ENCODE measurements at places on chromosomes 7 and 10. TPM values are rescaled to one million over a fixed set of nuclear protein-coding genes. Genes with fewer than 3 reads are reported as not detected.

- peak; percentile 74 for DNase-seq
These were observed 30.2 kb upstream of the ANKRD2 start for GRCh38 chr10:97542169-97543024.

DNA sequence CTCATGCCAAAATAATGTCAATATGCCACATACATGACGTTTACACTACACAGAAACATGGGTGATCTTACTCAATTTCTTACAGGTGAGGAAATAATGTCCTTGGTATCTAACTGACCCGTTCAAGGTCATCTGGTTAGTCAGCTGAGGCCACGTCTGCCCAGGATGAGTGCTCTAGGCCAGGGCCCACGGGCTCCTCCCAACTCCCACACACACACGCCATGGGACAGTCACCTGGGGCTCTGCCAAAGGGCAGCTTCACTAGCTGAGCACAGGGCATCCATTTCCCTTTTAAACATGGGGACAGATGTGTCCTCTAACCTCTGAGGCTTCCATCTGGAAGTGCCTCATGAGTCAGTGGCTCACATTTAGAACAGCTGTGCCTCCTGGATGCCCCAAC, 123.9 kb downstream of the TNS3 start:
- DNase-seq: no peak

DNA sequence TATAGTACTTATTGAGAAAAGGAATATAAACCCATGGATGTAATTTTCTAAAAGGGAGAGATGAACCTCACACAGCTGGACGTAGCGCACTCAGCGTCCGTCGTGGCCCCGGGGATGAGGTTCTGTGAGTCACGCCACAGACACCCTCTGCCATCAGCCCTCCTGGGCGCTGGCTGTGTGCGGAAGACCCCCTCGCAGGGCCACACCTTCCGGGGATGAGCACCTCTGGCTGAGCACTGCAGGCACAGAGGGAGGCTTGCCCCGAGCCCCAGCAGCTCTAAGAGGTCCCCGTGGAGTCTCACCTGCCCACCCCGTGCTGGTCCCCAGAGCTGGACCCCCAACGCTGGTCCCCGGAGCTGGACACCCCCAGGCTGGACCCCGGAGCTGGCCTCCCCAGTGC, 215.8 kb downstream of the PTPRN2 start:
- no peak for DNase-seq

- no peak for DNase-seq
These were observed 51.9 kb downstream of the AOC1 start for GRCh38 chr7:150904011-150904909.

The VWA2 gene
- total RNA-seq: 0.48 TPM

The MMD2 gene
- not detected for total RNA-seq

DNA sequence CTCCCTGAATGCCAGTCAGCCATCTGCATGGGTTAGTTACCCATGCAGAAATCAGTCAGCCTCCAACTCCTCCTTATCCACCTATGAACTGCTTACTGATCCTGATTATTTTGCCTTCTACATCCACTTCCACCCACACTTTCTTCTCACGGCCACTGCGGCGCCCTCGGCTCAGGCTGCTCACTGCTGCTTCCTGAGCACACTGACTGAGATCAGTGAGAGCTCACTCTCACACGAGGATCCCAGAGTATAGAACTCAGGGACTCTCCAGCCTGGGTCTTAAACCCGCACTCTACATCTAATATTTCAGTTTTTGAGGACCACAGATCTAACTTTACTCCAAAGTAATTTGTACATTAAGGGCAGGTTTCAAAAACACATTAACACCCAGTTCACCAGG, 64.4 kb downstream of the GRB10 start:
- DNase-seq: no peak

The C10orf62 gene
- total RNA-seq: 0.33 TPM

The SAP25 gene
- total RNA-seq: 0.96 TPM

The CALHM1 gene
- not detected for total RNA-seq

DNA sequence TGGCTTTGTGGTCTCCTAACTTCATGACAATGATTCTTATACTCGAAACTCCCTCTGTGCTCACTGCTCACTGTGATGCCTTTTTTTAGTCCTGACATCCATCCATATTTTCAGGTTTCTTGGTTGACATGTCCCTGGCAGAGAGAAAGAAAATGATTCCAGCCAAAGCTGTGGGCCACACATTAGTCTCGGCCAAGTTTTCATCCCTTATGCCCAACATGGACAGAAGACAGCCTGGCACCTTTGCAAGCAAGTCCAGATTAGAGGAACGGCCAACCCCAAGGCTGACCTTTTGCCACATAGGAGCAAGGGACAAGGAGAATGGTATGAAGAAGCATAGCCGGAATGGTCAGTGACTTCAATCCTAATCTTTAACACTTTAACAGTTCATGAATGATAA, 8.7 kb upstream of the OPALIN start:
- no peak for DNase-seq

The TCF7L2 gene
- total RNA-seq: 33.1 TPM

- DNase-seq: no peak
These were observed 57.0 kb downstream of the P4HA1 start for GRCh38 chr10:73039635-73040034.

DNA sequence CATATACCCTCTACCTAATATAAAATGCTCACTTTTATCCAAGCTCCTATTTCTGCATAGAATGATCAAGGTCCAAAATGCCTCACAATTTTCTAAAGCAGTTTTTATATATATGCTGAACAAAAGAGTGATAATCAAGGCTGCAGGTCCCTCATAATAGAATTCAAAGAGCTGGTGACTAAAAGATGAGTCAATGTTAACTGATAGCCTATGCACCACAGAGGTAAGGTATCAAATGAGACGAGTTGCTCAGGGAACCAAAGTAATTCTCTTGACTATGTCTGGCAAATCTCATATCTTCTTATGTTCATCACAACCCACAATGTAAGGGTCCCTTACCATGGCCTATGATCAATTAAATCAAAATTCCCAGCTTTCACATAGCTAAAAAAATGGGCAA, 15.2 kb downstream of the PDZD8 start:
- no peak for DNase-seq

GRCh38 chr10:1211844-1212570, 155.8 kb downstream of the WDR37 start:
- DNase-seq: no peak

- no peak for DNase-seq
These were observed 87.7 kb upstream of the PRKCQ start for GRCh38 chr10:6667679-6668270.

DNA sequence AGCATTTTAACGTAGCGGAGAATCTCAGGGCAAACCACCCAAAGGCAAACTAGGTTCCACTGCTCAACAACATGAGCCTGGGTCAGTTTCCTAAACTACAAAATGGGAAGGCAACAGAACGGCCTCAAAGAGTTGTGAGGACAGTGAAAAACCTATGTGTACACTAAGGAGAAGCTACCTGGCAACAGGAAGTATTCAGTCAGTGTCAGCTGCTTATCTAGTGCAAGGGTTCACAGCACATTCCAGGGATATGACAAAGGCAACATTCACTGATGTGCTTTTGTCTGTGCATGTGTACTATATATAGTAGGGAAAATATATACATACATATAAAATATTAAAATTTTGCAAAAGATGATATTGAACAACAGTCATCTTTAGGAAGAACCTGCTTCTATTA, 17.2 kb downstream of the NUDCD3 start:
- no peak for DNase-seq

GRCh38 chr10:119500123-119500795, 42.3 kb downstream of the RGS10 start:
- no peak for DNase-seq

- no peak for DNase-seq
These were observed 370.4 kb downstream of the HGF start for GRCh38 chr7:81399471-81399870.

GRCh38 chr7:20340839-20341238, 10.1 kb downstream of the ITGB8 start:
- peak; percentile 90 for DNase-seq

The DMBT1 gene
- total RNA-seq: not detected

- DNase-seq: no peak
These were observed 49.5 kb downstream of the IKZF1 start for GRCh38 chr7:50353894-50354595.

- no peak for DNase-seq
These were observed 138.3 kb downstream of the CCDC71L start for GRCh38 chr7:106522696-106523095.

The GRM8 gene
- total RNA-seq: not detected

- no peak for DNase-seq
These were observed 530.8 kb upstream of the IGFBP3 start for GRCh38 chr7:46451846-46452245.

- DNase-seq: no peak
These were observed 6.0 kb downstream of the PPIA start for GRCh38 chr7:44802418-44803025.

GRCh38 chr10:28601012-28601411, 68.1 kb downstream of the WAC start:
- DNase-seq: no peak

The ABCB8 gene
- total RNA-seq: 14.7 TPM

DNA sequence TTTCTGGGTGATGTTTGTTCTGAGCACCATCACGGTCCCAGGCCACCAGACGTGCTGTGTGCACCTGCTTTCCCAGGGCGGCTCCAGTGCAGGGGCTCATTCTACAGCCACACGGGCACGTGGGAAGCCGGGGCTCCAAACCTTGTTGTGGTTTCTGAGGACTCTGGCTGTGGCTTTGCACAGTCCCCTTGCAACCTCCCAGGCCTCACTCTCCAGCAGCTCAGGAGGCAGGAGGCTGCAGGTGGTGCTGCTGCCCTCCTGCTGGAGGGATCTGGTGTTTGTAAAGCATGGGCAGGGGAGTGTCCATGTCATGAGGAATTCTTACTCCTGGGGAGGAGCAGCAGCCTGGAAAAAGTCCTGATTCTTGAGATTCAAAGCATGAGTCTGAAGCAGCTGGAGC, 54.3 kb downstream of the INSYN2A start:
- no peak for DNase-seq

DNA sequence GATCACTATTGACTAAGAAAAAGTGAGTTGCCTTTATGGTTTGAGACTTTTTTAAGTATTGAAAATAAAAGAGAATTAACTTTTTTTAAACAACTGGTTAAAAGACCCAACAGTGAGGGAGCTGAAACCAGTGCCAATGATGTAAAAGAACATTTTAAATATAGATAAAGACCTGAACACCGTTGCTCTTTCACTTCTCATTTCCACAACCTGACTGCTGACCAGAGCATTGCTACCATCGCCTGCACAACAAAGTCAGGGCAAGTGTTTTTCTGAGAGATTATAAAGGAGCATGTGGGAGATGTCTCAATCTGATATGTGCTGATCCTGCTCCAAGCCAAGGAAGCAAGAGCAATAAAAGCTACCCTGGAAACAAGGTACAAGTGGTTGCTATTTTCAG, 34.7 kb downstream of the IMMP2L start:
- no peak for DNase-seq

The OPN1SW gene
- not detected for total RNA-seq

The OR6V1 gene
- total RNA-seq: not detected

The ADD3 gene
- 347 TPM for total RNA-seq

- DNase-seq: no peak
These were observed 62.6 kb downstream of the MEST start for GRCh38 chr7:130554481-130554880.

The FKBP6 gene
- total RNA-seq: not detected

The ZDHHC6 gene
- 32.1 TPM for total RNA-seq

DNA sequence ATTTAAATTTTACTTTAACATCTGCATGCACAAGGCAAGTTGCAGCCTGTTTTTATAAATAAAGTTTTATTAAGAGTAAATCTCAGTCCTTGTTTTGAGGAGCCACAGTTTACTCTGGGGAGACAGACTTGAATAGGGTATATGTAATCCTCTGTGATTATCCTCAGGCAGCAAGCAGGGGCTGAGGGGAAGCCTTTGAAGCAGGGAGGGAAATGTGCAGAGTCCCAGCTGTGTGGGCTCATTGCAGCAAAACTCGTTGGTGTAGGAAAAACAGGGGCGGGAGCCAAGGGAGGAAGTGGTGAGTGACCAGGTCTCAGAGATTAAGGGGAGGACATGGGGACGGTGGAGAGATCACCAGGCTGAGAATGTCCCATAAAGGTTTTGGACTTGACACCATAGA, 34.3 kb upstream of the SMC3 start:
- no peak for DNase-seq

- DNase-seq: no peak
These were observed 786.6 kb downstream of the LRMDA start for GRCh38 chr10:76218035-76218434.

The C10orf105 gene
- 0.29 TPM for total RNA-seq

GRCh38 chr7:66359656-66360211, 154.6 kb downstream of the TPST1 start:
- DNase-seq: peak; percentile 56

DNA sequence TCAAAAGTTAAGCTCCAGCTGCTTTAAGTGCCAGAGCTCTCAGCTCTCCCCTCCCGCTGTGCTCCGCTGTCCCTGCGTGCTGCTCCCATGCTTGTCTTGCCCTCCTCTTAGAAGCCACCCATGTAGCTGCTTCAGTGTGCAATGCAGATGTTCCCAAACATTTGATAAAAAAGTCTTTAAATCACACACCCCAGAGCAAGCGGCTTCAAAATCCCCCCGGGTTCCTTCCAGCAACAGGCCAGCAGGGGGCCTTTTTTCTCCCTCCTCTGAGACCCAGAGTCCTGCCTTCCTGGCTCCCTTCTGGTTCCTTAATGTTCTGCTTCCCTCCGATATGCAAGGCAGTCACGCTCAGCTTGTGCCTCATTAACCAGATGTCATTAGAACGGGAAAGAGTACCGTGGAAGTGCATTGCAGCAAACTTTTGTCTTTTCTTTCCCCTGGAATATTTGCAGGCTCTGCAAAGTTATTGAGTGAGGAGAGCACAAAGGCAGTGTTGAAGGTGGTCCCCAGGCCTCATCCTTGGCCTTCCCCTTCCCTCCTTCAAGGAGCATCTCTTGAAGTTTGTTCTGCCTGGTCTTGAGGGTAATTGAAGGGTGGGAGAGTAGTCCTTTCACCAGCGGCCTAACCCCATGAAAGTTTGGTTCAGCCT, 25.5 kb downstream of the LDB3 start:
- DNase-seq: no peak

DNA sequence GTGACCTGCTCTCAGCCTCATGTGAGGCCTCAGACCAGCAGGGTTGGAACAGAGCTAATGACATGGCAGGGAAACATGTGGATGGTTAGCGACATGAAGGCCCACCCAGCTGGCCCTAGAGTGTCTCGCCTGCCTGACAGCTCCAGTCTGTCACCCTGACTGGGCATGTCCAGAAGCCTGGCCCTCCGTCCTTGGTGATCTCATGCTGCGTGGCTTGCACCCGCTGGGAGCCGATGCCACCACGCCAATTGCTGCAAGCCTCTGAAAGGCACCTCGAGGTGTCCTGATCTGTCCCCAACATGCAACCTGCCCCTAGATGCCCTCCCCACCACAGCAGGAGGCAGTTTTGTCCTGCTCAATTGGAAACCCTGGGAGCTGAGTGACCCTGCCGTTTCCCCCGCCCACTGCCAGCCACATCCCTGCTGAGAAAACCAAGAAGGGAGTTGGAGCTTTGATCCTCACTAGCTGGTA, 27.8 kb upstream of the RET start:
- peak; percentile 36 for DNase-seq
